ENCODE measurements at places on chromosomes 5 and 9.

GRCh38 chr5:83149671-83150070 lies 72.3 kb downstream of the XRCC4 start:
- DNase-seq: no peak

DNA sequence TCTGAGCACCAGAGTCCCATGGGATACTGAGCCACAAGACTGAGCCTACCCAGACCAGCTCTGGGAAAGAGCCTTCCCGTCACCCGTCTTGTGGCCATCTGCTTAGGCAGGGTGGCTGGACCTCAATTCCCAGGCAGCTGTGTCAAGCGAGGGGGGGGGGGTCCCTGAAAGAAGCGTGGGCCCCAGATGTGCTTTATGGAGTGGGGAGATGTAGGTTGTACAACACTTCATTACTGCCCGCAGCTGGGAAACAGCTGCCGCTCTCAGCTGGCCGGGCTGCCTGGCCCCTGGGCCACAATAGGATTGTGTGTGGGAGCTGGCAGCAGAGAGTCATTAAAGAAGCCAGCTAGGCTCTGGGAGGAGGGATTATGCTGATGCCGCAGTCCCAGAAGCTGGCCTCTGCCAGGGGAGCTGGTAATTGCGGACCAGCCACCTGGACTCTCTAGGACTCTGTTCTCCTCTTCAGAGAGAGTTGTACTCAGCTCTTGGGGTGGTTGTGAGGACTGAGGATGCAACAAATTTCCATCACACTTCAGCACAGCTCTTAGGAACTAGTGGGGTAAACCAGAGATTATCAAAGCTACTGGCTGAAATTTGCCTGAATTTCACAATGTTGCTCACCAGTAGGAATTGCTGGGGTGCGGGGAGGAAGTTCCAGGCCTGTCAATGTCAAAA lies 145.4 kb downstream of the GADD45G start:
- DNase-seq: no peak

GRCh38 chr9:136808075-136808805 lies 492 bp downstream of the RABL6 start:
- DNase-seq: peak; percentile 43

DNA sequence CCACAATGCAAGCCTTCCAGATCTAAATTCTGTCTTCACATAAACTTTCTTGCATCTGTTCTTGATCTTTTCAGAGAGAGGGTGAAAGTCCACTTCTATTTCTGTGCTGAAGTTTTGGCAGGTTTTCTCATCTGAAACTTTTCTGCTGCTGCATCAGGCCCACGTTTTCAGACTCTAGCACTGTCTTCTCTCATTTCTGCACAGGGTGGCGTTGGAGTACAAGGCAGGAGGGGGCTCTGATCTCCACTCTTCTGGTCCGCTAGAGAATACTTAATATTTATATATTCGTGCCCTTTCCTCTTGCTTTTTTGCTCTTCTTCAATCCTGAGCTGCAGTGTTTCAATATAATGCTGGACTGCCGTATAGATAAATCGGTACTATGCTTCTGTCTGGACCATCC lies 204.0 kb upstream of the PRDM9 start:
- DNase-seq: no peak

DNA sequence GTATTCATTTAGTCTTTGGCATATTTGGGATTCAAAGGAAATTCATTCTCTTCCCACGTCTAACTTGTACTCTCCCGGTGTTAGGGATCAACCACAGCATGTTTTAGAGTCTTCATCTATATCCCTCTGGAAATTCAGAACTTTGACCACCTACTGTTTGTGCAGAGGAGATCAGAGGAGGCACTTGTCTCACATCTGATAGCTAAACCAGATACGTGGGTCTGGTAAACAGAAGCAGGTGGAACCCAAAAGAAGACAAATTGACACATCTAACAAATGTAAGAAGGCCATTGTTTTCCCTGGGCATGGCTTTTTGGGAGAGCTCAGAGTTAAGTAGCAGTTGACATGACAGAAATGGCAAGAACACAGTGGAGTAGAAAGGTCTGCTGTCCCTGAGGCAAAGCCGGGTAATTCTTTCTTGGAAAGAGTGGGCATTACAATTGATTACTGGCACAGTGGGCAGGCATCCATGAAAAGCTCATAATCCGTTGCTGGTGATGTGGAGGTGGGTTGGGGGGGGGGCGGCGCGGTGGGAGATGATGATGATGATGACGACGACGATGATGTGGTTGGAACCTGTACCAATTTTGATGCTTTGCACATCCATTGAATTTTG lies 27.5 kb downstream of the PIP5K1B start:
- DNase-seq: no peak

- DNase-seq: no peak
These were observed 18.6 kb upstream of the MOB3B start for GRCh38 chr9:27548055-27548741.

DNA sequence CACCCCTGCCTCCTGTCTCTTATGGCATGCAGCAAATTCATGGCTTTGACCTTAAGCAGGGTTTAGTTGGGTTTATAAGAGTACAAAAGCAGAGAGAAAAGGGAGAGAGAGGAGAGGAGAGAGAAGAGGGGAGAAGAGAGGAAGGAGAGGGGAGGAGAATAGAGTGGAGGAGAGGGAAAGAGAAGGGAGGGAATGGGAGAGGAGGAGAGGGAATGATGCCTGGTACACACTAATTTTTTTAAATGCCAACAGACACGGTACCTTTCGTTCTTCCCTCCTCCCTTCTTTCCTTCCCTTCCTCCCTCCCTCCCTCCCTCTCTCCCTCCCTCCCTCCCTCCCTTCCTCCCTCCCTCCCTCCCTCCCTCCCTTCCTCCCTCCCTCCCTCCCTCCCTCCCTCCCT lies 48.7 kb downstream of the TNC start:
- DNase-seq: no peak

GRCh38 chr9:69499959-69500358 lies 172.2 kb downstream of the APBA1 start:
- no peak for DNase-seq

DNA sequence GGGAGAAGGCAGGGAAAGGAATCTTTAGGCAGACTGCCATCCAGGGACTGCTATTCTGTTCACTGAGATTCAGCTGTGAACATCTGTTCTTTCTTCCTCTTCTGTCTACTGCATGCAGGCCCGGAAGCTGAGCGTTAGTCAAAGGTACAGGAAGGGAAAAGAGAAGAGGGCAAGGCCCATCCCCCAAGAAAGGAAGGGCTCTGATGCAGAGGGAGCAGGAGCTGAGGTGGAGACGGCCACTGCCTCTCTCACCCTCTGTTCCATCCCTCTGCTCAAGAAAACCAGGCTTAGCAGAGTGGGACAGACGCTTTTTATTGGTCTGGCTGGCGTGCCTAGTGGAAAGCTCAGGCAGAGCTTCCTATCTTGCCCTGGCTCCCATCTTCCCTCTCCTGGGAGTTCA lies 57.6 kb downstream of the PFDN1 start:
- DNase-seq: no peak

DNA sequence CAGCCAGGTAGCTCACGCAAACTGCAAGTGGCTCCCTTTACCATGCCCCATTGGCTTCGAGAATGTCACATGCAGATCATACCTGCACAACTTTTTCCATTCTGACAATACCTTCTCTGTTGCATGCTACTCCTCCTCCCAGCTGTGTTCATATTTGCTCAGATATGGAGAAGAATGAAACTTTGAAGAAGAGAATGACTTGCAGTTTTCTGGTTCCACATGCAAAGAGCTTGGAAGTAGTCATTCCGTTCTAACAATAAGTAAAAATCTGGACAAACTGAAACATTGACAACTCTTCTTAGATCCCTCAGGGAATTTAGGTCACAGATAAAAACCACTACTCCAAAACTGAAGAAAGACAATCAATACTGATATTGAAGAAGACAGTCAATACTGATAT lies 49.6 kb upstream of the IRX1 start:
- no peak for DNase-seq

- DNase-seq: no peak
These were observed 376.6 kb downstream of the SPOCK1 start for GRCh38 chr5:137122558-137122957.

- DNase-seq: no peak
These were observed 163.3 kb upstream of the RAD23B start for GRCh38 chr9:107119735-107120134.

GRCh38 chr9:78856144-78856543 lies 559.2 kb downstream of the PSAT1 start:
- DNase-seq: no peak

GRCh38 chr5:117454716-117455212 lies 880.1 kb upstream of the SEMA6A start:
- DNase-seq: peak; percentile 60

DNA sequence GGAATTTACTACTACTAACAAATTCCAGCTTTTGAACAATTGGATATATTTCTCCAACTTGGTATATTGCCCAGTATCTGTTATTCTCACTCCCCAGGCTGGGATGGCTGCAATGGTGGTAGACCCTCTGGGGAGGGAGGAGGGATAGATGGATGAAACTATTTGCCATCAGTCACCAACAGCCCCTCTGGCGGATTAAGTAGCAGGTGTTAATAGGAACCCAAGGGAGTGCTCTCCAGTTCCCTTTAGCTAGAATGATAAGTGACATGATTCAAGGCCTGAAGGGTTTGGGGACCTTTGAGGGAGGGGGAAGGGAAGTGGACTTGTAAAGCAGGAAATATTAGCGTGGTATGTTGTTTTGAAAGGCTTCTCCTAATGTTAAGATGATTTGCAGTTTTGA lies 824.0 kb upstream of the ARRDC3 start:
- no peak for DNase-seq
